ENCODE measurements at places on chromosomes 6 and 20.

GRCh38 chr6:35280903-35281302 lies 16.7 kb upstream of the DEF6 start:
- no peak for DNase-seq

DNA sequence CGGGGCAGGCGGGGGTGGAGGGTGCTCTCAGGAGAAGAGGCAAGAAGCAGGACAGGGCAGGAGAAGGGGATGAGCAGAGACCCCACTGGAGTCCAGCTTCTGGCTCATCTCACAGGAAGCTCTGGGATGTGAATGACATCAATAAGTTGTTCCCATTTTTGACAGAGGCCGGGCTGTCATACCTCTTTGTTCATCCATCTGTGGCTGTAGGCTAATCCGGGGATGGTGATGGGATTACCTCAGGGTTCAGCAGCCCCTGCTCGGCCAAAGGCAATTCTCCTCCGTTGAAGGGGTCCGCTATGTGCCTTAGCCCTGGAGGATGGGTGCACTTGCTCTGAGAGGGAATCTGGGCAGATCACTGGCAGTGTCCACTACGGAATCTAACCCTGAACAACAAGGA lies 3.3 kb upstream of the TMC2 start:
- DNase-seq, result no peak

DNA sequence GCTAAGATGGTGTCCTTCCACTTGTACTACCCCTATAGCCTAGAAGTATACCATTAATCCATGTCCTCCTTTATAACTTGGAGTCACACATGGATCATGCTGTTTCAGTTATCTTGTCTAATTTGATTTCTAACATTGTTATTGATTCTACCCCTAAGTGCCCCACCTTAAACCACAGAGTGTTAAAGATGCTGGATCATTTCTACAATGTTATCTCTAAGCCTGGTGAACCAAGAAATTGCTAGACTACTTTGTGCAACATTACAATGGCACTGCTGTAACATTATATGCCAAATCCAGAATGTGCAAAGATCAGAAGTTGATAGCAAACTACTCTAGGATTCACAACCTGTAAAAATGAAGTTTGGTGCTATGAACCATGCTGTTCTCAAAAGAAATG lies 1.7 kb downstream of the CGA start:
- no peak for DNase-seq

- DNase-seq, result no peak
Observed at GRCh38 chr6:159687341-159687740, 5.7 kb downstream of the SOD2 start.

- no peak for DNase-seq
Observed at GRCh38 chr6:116461331-116461931, at the start of gene CALHM6. TSS of gene CALHM6 (plus strand) at chr6:116461375. CDS start at chr6:116461930, 555 bp downstream.

DNA sequence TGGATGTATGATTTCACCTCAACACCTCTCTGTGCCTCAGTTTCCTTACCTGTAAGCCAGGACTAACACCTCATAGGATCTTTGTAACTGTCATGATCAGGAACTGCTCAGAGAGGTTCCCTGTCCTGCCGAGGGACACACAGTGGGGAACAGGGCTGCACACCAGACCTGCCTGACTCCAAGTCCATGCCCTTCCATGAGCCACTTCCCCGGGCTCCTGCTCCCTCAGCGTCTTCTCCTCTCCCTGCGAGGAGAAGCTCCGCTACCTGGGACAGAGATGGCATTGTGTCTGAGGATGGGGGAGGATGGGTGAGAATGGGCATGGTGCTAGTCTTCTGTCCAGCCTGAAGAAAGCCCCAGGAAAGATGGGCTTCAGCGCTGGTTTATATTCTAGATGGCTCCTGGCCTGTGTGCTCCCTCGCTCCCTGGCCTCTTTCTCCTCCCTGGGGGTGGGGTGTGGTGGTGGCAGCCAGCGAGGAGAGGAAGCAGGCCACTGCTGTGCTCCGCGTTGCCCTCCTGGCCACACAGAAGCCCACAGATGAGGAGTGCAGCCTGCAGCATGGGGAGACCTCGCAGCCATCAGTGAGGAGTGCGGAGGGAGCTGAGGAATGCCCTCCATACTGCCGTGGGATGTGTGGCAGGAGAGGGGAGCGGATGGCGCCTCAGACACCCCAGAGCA lies 67.1 kb downstream of the NOL4L start:
- no peak for DNase-seq

DNA sequence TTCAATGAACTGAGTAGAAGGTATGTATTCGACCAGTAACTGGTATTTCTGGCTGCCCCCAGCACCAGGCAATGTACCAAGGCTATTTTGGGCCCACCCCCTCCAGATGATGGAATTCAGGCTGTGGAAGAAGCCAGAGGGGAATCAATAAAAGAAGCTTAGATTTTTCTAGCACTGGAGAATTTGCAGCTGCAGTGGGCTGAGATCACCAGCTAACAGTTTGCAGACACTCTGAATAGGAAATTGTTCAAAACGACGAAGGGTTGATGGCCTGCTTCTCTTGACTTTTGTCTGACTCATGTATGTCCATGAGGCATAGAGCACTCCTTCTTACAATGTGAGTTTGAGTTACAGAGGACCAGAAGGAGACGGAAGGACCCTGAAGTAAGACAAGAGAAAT lies 32.4 kb upstream of the FBXO9 start:
- no peak for DNase-seq

- DNase-seq, result no peak
Observed at GRCh38 chr20:16062661-16063581, 510.3 kb downstream of the KIF16B start.

GRCh38 chr20:37734228-37734985 lies 40.6 kb downstream of the CTNNBL1 start:
- no peak for DNase-seq

DNA sequence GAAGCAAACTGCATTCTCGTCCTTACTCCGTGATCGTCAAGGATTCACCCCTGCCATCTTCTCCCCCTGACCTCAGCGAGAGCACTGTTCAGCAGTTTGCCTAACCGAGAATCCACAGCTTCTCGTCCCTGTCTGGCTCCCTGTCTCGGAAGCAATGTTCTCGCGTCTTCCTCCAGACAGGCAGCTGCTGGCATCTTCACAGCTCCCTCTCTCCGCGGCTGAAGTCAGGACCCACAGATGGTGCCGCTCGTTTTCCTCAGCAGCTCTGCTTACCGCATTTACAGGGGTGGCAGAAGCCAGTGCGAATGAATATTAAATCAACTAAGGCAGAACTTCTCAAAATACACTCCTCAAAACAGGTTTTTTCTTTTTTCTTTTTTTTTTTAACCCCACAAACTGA lies 18.9 kb upstream of the SLC22A2 start:
- no peak for DNase-seq

GRCh38 chr6:10146715-10147451 lies 268.0 kb downstream of the TFAP2A start:
- DNase-seq, result no peak

- DNase-seq, result no peak
Observed at GRCh38 chr20:3406481-3407039, 909 bp downstream of the DNAAF9 start.

GRCh38 chr6:33989016-33989854 lies 156.7 kb downstream of the GRM4 start:
- no peak for DNase-seq

DNA sequence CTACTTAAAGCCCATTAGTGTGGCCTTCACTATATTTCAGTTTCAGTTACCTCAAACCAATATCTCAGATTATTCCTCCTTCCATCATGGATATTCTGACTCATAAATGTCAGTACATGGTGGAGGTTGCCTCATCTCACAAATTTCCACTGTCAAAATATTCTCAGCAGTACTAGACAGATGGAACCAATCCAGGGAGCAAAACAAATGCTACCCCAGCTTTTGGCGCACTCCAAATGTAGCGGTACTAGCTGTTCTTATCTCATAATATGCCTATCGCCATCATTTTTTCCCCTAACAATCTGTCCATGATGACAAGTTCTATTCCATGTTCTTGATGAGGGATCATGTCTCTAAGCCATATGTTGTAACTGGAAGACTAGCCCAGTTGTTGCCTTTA lies 1026.1 kb downstream of the KIF16B start:
- no peak for DNase-seq

- DNase-seq, result no peak
Observed at GRCh38 chr6:27143474-27144026, 104.0 kb upstream of the PRSS16 start.
